ENCODE measurements at places on chromosomes 4 and X. TPM values are rescaled to one million over a fixed set of nuclear protein-coding genes. Genes with fewer than 3 reads are reported as not detected.

Gene EFHC2
- total RNA-seq = 0.41 TPM

Gene PRSS12
- total RNA-seq = 0.30 TPM

Gene STAG2
- 81.9 TPM for total RNA-seq

Gene FGFBP2
- 1.2 TPM for total RNA-seq

Gene NEIL3
- total RNA-seq = 18.7 TPM

Gene LRRC66
- total RNA-seq = 0.07 TPM

Gene MCUB
- total RNA-seq = 69.9 TPM

Gene AKAP4
- total RNA-seq = not detected

Gene FGF13
- not detected for total RNA-seq

Gene TEC
- 4.3 TPM for total RNA-seq

Gene MTNR1A
- not detected for total RNA-seq

Gene CSAG1
- total RNA-seq = not detected

GRCh38 chrX:100642290-100642689 is 1.7 kb upstream of the SRPX2 start:
- no peak for DNase-seq

DNA sequence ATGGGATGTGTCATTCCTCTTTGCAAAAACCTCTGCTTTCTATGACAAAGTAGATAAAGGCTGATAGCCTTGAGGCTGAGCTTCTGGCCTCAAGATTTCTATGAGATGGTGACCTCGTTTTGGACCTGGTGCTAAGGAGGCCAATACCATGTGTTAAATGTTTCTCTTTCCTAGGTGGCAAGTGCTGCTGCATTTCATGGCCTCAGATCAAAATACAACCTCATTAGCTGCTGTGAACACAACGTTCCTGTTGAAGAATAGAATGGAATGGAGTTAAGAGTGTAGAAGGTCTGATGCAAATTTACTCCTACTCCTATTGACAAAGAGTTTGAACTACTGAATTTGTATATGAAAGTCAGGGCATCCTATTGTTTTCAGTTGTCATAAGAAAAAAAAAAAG is 112.0 kb downstream of the C4orf51 start:
- DNase-seq = no peak

- no peak for DNase-seq
These were observed 345.9 kb upstream of the NOCT start for GRCh38 chr4:138669479-138670315.

- DNase-seq = no peak
These were observed 111.6 kb upstream of the WDR17 start for GRCh38 chr4:175953960-175954521.

- no peak for DNase-seq
These were observed 1.8 kb upstream of the BCORL1 start for GRCh38 chrX:129980540-129981199.

DNA sequence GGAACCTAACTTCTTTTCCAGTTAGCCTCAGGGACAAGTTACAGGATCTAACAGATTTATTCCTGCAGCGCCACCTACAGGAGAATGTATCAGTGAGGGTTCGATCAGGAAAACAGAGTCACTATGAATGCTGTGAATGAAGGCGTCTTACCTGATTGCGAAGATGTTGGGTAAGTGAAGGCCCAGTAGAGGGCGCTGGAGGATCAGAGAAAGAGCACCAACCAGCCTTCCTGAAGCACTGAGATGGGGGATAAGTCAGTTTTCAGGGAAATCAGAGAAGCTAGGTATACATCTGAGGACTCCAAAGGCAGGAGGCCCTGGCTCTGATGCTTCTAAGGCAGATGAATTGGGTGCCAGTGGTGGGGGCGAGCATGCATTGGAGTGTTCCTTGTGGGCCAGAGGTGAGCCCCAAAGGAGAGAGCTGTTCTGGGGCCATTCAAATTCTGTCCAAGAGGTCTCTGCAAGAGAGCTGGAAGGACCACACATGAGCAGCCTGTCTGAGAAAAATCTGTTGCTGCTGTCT is 169.9 kb upstream of the AADAT start:
- no peak for DNase-seq

DNA sequence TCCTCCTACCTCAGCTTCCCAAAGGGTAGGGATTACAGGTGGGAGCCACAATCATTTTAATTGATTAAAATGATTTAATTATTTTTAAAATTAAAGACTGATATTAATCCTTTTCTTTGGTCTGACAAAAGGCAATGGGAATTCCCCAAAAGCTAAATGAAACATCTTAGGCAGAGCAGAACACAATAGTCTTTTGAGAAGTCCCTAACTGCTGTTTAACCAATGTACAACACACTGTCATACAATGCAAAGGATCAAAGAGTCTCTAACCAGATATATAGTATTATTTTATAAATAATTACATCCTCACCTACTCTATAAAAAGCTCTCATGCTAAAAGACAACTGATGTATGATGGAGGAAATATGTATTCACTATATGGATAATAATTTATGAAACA is 47.0 kb downstream of the THAP9 start:
- no peak for DNase-seq

- no peak for DNase-seq
These were observed 2661.6 kb downstream of the PCDH7 start for GRCh38 chr4:33381816-33382215.

DNA sequence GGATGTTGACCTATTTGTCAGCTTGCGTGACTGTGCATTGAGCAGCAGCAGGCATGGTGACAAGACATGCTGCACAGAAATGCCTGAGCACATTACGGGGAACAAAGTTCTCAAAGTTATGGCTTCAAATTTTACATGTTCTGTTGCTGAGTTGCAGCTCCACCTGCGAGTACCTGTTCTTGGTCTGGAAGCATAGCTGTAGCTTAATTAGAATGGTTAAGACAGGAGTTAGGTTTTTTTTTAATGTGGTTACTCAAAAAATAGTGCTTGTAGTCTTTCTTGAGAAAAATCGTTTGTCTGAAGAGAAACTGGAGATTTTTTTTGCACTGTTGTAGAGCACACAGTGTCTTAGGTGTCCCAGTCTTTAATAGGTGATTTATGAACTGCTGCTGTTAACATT is 38.8 kb upstream of the GNPDA2 start:
- no peak for DNase-seq

DNA sequence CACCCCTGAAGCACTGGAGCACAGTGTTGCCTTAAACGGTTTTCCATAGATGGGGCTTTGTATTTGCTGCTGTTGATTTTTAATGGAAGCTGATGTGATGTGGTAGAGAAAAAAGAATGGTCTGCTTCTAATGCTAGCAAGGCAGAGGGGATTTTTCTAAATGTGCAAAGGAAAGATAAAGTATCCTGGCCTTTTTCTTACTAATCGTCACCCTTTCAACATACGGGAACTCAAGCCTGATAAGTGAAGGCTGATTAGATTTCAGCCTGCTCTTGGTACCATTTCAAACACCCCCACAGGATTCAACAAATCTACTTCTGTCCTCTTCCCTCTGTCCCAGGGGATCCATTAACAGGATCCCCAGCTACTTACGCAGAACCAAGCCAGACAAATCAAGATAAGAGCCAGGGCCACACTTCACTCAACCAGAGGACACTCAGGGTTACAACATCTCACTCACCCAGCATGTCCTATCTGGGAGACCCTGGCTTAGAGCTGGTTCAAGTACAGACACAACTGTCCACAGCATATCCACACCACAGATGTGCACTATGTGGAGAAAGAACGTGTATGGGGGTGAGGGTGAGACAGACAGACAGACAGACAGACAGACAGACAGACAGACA is 180.0 kb downstream of the SH3KBP1 start:
- no peak for DNase-seq

GRCh38 chrX:44899946-44900345 is 27.0 kb downstream of the KDM6A start:
- DNase-seq = no peak

DNA sequence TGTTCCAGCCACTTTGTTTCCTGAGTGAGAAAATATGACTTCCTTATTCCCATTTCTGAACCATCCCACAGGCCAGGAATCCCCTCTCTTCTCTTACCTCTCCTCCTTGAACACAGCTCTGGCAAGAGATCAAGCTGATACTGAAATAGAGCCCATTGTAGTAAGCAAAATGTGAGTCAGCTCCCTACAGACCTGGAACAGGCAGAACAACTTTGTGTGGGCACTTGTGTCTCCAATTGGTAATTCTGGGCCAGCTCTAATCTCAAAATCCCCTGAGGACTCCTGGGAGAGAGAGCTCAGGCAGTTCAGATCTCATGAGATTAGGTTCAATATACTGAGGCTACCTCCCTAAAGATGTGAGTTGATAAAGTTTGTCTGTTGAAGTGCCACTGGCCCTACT is 213.5 kb downstream of the GUCY2F start:
- no peak for DNase-seq

DNA sequence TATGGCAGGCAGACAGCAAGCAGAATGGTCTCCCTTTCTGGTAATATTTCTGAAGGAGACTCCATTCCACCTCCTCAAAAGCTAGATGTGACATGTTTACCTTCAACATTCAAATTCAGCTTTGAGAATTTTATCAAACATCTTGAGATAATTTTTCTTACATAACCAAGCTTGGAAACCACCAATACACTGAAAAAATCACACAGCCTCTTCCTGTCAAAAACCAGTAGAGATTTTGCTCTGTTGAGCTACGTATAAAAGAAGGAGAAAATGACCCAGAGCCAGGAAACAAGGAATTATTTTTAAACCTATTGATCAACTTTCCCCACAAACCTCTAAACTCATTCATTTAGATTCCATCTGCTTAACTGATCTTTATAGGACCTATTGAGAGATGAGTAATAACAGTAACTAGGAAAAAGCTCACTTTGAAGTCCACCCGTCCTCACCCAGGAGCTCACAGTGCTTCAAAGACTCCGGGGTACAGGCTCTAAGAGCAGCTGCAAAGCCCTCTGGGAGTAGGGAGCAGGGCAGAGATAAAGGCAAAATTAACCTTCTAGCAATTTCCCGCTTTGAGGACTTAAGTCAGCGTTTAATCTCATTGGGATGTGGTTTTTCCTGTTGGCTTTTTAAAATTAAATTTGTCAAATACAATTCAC is 318.2 kb upstream of the RASGEF1B start:
- no peak for DNase-seq

GRCh38 chr4:140335076-140335475 is 38.4 kb upstream of the SCOC start:
- no peak for DNase-seq

GRCh38 chr4:20203508-20203907 is 48.2 kb upstream of the SLIT2 start:
- DNase-seq = no peak

- no peak for DNase-seq
These were observed 93.1 kb downstream of the SORCS2 start for GRCh38 chr4:7285244-7286094.

GRCh38 chrX:254630-255215 is 26.5 kb upstream of the PLCXD1 start:
- DNase-seq = no peak

Data from activated naive CD4-positive, alpha-beta T cell treated with anti-CD3 and anti-CD28 coated beads, Interleukin-2, amount 50 U/mL, for 72 hours (primary cell).